ENCODE measurements at places on chromosomes 1 and 21.
A peak's percentile ranks its signal among the peaks of the same experiment; 100 is the strongest.

DNA sequence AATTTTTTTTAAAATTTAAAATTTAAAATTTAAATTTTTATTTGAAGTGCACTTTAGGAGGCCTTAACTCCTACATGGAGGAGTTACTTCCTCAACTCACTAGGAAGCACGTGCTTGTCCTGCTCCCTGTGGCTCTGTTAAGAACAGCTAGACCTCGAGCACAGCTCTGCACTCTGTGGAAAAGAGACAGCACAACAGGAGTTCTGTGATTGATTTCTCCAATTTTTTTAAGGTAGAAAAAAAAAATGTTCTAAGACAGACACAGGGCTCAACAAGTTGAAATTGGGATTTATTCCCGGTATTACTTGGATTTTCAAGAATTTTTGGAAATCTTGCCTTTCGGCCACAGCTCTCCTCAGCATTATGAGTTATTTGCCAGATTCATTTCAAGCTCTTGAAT, 356.6 kb upstream of the LYPLAL1 start:
- DNase-seq, result no peak

DNA sequence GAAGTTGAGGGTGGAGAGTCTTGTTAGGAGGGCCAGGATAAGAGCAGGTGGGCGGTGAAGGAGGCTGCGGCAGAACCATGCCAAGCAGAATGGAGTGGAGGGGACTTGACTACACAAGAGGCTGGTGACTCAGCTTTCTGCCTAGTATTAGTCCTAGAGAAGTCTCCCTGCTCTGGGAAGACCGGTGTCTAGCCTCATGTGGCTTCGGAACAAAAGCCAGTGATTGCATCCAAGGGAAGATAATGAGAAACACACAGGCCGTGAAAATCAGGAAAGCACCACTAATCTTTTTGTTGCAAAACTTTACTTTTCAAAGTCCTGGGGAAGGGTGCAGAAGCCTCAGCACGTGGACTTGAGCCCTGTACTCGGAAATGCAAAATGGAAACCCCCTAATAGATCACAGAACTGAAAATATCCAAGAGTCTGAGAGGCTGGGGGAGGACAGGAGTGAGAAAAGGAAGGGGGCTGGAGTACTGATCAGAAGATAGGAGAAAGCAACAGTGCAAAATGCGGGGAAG, 31.4 kb downstream of the DDR2 start:
- DNase-seq, result peak; percentile 57

DNA sequence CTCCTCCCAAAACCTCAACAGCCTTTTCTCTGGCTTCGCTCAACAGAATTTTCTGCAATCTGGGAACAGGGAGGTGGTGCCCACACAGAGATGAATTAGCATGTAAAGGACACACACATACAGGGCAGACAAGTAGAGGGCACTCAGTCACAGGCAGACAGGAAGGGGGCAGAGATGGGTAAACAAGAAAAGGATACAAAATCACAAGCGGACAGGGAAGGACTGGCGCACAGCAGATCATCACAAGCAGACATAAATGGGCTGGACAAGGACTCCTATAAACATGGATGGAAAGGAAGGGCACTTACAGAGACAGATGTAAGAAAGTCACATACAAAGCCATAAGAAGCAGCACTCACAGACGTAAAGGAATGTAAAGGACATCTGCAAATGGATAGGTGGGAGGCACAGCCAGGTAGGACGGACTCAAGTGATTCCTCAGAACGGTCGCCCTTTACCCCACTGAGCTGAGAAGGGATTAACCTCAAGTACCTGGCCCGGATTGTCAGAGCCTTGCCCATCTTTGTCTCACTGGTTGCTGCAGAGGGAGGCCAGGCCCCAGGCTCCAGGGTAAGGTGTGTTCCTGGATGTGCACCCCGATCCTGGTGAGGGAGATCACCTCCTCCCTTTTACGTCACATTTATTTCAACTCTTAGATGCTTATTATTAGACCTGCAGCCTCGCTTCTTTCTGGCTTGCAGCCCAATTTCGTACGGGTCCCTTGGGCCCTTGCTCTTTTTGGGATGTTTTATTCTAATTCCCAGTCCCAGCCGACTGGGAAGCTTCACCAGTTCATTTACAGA, 836 bp upstream of the PRCC start:
- no peak for DNase-seq

DNA sequence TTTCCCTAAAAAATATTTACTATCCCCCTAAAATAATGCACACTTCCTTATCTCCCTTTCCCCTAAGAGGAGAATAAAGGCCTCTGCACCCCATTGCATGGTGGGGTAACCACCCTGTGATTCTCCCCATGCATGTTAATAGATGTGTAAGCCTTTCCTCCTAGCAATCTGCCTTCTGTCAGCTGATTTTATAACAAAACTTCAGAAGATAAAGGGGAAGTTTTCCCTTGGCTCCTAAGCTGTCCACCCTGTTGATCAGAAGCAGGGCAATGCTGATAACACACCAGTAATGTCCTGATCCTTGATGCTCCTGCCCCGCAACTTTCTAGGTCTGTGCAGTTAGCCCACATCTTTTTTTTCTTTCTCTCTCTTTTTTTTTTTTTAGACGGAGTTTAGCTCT, 11.4 kb upstream of the RNF187 start:
- no peak for DNase-seq

GRCh38 chr1:51966559-51966958, 23.9 kb downstream of the RAB3B start:
- no peak for DNase-seq

GRCh38 chr1:2046953-2047748, 3.1 kb upstream of the PRKCZ start:
- DNase-seq, result no peak

Data from non-pigmented ciliary epithelial cell (primary cell).